ENCODE measurements at places on chromosomes 11 and 22.

DNA sequence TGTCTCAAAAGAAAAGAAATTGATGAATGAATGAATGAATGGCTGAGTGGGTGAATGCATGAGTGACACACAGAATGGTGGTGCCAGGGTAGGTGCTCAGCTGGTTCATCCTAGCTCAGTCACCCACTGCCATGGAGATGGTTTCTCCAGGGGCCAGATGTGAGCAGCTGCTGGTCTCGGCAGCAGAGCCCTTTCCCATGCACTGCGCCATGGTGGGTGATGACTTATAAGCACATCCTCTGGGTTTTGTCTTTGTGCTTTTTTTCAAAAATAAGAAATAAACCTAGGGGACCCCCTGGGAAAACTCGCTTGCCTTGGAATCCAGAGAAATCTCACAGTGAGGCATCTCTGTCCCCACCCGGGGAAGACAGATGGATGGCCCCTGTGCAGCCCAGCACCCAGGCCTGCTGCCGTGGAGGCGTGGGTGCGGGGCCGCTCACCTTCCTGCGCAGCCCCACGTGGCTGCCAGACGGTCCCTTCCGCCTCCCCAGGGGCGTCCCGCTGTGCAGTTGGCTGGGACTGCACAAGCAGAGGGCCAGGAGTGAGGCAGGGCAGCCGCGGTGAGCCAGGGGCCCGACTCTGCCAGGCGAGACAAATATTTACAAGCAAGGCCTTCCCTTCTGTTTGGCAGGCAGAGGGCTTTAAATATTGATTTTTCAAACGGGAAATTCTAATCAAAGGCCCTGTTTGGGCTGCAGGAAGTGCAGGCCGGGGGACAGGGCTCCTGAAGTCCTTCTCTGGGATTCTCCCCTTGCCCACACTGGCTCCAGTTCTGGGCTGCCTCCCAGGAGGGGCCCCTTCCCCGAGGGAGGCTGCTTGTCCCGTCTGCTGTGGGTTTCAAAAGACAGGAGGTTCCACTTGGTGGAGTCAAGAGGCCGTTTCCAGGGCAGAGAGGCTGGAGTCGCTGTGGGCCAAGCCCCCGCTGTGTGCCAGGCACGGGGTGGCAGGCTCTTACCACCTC, 24.3 kb downstream of the MPPED1 start:
- H3K4me1 ChIP-seq = no peaks in the 10 kb centered on the region
- no peak for DNase-seq
- H3K4me3 ChIP-seq = no peak overlapping the region
- H3K36me3 ChIP-seq = no peaks in the 10 kb centered on the region
- H3K27me3 ChIP-seq = peaks cover 8% of the 10 kb centered on the region

GRCh38 chr22:38043151-38044039, 13.8 kb upstream of the PICK1 start:
- no peak for DNase-seq
- no peaks in the 10 kb centered on the region for H3K4me1 ChIP-seq
- peaks cover 2% of the 10 kb centered on the region for H3K27me3 ChIP-seq
- H3K36me3 ChIP-seq = no peaks in the 10 kb centered on the region

DNA sequence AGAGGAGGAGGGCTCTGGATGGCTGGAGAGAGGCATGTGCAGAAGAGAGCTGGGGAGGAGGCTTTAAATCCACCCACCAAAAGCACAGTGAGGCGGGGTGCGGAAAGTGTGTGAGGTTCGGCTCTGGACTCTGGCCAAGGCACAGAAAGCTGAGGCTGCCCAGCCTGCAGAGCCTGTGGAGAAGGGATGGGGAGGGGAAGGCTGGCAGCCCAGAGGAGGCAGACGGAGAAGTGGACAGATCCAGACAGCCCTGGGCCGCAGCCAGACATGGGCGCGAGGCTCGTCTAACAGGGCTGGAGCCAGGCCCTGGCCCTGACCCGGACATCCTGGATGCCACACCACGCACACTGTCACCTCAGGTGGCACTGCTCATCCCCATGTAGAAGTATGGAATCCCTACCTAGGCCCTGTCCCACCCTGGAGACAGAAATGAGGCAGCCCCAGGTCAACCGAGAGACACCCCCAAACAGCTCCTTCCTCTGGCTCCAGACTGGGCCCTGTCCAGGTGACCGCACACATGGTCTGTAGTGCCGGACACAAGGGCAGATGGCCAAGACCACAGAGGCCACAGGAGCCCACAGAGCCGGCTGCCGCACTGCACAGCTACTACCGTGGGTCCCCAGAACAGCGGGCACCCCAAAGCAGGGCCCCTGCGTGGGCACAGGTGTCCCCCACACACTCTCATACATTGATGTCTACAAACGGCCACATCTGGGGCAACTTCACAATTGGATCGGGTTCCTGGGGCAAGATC, 16.6 kb upstream of the MOB2 start:
- no peak overlapping the region for H3K27ac ChIP-seq
- peaks cover 16% of the 10 kb centered on the region for H3K36me3 ChIP-seq
- no peaks in the 10 kb centered on the region for H3K27me3 ChIP-seq

DNA sequence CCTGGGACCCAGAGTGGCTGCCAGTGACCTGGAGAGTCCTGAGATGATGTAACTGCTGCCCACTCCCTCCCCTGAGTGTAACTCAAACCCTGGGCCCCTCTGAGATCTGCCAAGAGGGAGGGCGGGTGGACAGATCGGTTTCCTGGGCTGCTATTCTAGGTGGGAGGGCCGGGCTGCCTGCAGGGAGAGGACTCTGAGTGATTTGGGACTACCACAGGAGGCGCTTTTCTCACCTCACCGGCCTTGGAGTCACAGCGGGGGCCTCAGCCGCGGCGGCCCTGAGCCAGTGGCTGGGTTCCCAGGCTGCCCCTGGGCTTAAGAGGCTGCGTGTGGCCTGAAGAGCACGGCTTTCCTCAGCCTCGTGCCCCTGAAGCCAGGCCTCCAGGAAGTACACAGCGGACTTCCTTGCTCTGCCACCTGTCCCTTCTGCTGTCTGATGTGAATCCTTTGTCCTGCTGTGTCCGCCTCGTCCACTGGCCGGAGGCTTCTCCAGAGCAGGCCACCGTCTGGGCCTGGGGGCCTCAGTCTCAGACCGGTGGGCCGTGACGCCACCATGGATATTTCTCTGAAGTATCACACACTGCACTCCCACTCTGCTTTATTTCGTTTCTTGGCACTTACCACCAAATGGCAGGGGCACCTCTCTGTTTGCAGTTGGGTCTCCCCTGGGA, 11.5 kb downstream of the RELT start:
- H3K4me1 ChIP-seq = peaks cover 58% of the 10 kb centered on the region
- H3K27ac ChIP-seq = peak overlapping the region; percentile 89
- no peaks in the 10 kb centered on the region for H3K27me3 ChIP-seq
- peaks cover 8% of the 10 kb centered on the region for H3K36me3 ChIP-seq

GRCh38 chr22:19723983-19724827, 866 bp downstream of the GP1BB start:
- H3K4me1 ChIP-seq = peaks cover 4% of the 10 kb centered on the region
- DNase-seq = no peak
- H3K36me3 ChIP-seq = no peaks in the 10 kb centered on the region

DNA sequence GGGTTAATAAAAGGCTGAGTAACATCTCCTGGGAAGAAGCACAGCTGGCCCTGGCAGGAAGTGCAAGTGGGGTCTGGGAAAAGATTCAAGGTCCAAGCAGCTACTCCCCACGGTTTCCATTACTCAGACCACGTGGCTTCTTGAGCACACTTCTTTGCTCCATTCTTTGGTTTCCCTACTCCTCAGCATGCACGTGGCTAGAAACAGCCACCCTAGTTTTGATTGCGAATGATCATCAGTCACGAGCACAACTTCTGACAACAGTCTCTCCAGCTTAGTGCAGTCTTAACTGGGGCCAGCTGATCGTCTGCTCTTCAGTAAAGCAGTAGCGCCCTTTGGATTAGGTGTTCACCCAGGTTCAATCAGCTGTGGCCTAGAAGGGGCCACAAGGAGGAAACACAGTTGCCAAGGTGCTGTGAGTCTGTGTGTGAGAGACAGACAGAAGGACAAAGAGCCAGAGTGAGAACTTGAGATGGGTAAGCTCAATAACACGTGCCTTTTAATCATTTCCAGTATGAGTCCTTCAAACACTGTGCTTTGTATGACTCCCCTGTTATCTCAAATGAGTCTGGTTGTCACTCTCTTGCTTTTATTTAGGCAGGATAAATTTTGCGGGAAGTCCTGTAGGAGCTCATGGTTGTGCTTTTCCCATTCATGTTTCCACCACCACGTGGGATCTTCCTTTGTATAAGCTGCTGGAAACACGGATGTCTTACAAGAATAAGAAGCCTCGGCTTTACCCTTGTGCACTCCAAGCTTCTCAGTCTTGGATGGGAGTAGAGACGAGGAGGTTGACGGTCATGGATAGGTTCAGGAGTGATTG, 901 bp upstream of the PARVA start:
- H3K36me3 ChIP-seq = no peaks in the 10 kb centered on the region
- H3K27me3 ChIP-seq = peaks cover 53% of the 10 kb centered on the region
- H3K4me3 ChIP-seq = peak overlapping the region; percentile 47
- no peak for DNase-seq
- peak overlapping the region; percentile 3 for H3K27ac ChIP-seq
- H3K4me1 ChIP-seq = peaks cover 3% of the 10 kb centered on the region
